ENCODE measurements at places on chromosomes 13 and 19. TPM values are rescaled to one million over a fixed set of nuclear protein-coding genes. Genes with fewer than 3 reads are reported as not detected.

DNA sequence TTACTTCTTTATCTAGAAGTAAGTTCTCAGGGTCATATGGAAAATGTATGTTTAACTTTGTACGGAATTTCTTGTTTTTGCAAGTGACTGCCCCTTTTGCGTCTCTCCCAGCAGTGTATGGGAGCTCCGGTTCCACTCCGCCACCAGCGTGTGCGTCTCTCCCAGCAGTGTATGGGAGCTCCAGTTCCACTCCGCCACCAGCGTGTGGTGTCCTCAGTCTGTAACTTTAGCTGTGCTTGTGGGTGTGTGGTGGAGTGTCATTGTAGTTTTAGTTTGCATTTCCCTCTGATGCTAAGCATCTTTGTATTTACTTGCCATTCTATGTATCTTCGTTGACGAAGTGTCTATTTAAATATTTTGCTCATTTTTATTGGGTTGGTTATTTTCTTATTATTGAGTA lies 2.4 kb downstream of the CUL4A start:
- DNase-seq, result no peak

DNA sequence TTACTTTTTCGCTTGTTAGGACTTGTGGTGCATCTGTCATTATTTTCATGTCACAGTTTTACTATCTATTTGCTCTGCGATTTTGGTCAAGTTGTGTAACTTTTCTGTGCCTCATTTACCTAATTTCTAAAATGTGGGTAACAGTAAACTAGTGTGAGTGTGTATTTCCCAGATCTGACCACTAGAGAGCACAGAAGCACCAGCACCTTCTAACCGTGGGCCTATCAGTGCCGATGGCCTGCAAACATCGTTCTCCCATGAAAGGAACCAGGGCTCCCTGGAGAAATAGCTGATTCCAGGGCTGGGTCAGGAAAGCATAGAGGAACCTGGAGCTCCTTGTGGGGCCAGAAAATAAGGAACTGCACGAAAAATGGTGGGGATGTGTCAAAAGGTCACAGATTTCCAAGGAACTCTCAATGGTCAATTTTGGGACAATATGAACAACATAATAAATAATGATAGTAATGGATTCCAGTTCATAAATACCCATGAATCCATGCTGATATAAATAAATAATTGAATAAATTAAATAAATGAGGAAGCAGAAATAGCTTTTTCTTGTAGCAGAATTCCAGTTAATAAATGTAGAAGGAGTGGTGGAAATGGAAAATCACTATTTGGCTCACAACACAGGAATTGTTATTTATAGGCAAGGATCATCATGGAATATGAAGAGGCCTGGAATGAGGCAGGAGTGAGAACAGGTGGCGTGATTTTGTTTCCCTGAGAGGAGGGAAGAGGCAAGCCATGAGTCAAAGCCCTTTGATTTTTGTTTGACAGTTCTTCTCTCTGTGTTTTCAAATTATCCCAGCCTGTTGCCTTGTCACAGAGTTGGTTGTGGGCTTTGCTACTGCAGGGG lies 31.1 kb downstream of the CEACAM8 start:
- peak; percentile 80 for DNase-seq

DNA sequence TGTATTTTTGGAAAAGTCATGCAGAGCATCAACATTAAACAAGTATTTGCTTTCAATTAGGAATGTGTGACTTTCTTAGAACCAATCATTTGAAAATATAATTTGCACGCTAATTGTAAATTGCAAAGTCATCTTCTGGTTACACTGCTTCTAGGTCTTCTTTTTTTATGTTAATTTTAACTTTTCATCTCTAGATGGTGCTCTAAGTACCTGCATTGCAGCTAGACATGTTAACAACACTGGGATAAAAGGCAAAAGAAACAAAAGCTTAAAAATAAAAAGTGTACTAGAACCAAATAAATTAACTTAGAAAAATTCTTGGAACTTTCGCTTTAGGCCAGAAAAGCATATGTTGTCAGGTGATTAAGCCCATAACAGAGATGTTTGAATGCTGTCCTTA lies 2758.2 kb downstream of the PCDH9 start:
- no peak for DNase-seq

DNA sequence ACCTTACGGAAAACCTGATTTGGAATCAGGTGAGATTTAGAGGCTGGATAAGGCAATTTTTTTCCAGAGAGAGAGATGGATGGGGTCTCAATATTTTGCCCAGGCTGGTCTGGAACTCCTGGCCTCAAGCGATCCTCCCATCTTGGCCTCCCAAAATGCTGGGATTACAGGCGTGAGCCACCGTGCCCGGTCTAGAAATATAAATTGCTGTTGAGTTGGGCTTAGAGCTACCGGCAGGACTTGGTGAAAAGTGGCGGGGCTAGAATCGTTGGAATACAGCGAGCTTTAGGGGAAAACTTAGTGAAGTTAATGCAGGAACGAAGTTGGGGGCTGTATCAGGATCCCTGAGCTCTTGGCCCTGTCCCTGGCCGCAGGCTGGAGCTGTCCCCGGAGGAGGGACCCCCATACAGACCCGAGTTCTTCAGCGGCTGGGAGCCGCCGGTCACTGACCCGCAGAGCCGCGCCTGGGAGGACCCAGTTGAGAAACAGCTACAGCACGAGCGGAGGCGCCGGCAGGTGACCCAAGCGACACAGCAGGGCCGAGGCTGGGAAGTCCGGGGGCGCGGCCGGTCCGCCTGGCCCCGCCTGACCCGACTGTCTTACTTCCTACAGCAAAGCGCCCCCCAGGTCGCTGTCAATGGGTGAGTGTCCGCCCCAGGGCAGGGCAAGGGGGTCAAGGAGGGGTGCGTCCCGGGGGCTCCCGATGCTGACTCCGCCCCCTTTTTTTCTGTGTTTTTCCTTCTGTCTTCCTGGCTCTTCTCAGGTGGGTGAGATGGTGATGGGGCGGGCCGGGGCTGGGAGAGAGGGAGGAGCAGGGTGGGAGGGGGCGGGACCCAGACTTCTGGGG lies 7.6 kb downstream of the EPS8L1 start:
- DNase-seq, result peak; percentile 50

GRCh38 chr13:112643759-112644459 lies 45.9 kb upstream of the ATP11A start:
- no peak for DNase-seq

GRCh38 chr13:29934531-29935308 lies 84.3 kb upstream of the UBL3 start:
- peak; percentile 56 for DNase-seq

Gene SPACA4
- not detected for total RNA-seq

- no peak for DNase-seq
Observed at GRCh38 chr13:104466016-104466415, 1399.8 kb upstream of the SLC10A2 start.

GRCh38 chr19:13833330-13834243 lies 38.3 kb downstream of the ZSWIM4 start:
- peak; percentile 99 for DNase-seq

DNA sequence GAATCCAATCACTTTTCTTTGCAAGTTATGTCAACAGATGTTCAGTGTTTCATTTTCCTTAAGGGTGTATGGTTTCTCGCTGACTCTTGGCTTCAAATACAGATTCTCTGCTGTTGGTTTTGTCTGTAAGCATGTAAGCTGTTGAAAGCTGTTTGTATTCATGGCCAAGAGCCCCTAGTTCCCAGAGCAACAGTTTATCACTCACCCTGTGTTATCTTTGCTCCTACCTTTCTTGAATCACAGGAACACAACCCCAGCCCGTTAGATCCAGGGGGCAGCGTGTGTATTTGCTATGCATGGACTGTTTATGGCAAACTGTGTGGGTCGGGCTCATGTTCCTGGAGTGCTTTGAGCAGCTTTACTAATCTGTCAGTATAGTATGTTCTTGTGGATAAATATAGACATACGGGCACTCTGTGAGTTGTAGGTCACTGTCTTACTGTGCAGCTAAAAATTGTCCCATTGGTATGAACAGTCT lies 28.9 kb downstream of the FRY start:
- no peak for DNase-seq

DNA sequence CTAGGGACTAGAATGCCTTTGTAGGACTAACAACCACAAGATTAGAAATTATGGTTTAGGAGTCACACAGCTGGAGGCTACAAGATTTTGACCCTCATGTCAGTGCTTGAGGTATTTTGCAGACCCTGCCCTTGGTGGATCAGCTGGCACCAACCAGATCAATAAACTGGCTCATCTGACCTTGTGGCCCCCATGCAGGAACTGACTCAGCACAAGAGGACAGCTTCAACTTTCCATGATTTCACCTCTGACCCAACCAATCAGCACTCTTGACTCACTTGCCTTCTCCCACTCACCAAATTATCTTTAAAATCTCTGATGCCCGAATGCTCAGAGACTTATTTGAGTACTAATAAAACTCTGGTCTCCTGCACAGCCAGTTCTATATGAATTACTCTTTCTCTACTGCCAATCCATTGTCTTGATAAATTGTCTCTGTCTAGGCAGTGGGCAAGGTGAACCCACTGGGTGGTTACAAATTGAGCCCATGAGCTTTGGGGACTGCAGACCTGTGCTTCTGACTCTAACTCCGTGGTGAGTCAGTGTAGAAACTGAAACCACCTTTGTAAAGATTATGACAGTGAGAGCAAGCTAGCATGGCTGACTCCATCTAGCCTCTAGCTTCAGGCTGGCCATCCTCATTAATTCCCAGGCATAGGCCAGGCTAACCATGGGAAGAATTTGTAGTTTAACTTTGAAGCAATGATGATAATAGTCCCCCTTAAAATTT lies 33.9 kb upstream of the CEACAM8 start:
- DNase-seq, result no peak

Gene GJB6
- not detected for total RNA-seq

DNA sequence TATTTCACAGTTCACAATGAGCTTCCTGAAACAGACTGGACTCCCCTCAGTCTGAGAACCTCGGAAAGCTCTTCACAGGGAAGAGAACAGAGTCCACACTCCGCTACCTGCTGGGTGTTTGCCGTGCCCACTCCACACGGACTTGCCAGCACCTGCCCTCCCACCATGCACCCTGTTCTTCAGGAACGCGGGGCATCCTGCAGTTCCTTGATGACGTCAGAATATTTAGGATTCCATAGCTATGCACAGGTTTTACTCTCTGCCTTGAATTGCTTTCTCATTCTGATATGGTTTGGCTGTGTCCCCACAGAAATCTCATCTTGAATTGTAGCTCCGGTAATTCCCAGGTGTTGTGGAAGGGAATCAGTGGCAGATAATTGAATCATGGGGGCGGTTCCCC lies 74.4 kb upstream of the FARP1 start:
- no peak for DNase-seq

Measured in osteoblast (primary cell).